ENCODE measurements at places on chromosomes 2 and 18.

GRCh38 chr2:205706769-205707381, 24.6 kb downstream of the NRP2 start:
- H3K4me3 ChIP-seq: no peak overlapping the region
- peak overlapping the region; percentile 81 for H3K27ac ChIP-seq
- H3K4me1 ChIP-seq: peaks cover 75% of the 10 kb centered on the region
- no peaks in the 10 kb centered on the region for H3K27me3 ChIP-seq
- no peaks in the 10 kb centered on the region for H3K36me3 ChIP-seq
- peak; percentile 82 for DNase-seq

DNA sequence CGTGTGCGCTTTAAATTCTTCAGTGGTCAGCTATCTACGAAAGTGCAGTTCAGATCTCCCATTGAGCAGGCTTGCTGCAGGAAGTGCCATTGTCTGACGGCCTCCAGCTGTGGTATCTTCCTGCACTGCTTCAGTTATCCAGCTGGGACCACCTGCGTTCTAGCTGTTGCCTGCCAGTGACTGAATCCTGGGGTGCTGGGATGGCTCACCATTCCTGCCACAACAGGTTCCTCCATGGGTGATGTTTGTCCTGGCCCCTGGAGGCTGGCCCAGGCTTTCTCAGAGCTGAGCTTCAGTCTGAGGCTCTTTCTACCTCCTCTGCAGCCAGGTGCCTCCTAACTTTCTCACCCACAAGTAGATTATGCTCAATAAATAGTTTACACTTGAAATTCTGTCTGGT, 498.5 kb upstream of the HS6ST1 start:
- no peaks in the 10 kb centered on the region for H3K27me3 ChIP-seq
- H3K36me3 ChIP-seq: no peaks in the 10 kb centered on the region
- no peaks in the 10 kb centered on the region for H3K4me1 ChIP-seq
- no peak for DNase-seq
- H3K4me3 ChIP-seq: no peak overlapping the region

GRCh38 chr2:20334605-20335203, 15.9 kb downstream of the PUM2 start:
- H3K36me3 ChIP-seq: no peaks in the 10 kb centered on the region
- H3K4me1 ChIP-seq: peaks cover 57% of the 10 kb centered on the region
- no peaks in the 10 kb centered on the region for H3K27me3 ChIP-seq
- no peak overlapping the region for H3K4me3 ChIP-seq
- DNase-seq: no peak

- no peak overlapping the region for H3K4me3 ChIP-seq
- H3K36me3 ChIP-seq: no peaks in the 10 kb centered on the region
- H3K27me3 ChIP-seq: no peaks in the 10 kb centered on the region
- H3K4me1 ChIP-seq: peaks cover 17% of the 10 kb centered on the region
- no peak overlapping the region for H3K27ac ChIP-seq
Measured at GRCh38 chr2:46964835-46965560, 49.4 kb upstream of the MCFD2 start.

DNA sequence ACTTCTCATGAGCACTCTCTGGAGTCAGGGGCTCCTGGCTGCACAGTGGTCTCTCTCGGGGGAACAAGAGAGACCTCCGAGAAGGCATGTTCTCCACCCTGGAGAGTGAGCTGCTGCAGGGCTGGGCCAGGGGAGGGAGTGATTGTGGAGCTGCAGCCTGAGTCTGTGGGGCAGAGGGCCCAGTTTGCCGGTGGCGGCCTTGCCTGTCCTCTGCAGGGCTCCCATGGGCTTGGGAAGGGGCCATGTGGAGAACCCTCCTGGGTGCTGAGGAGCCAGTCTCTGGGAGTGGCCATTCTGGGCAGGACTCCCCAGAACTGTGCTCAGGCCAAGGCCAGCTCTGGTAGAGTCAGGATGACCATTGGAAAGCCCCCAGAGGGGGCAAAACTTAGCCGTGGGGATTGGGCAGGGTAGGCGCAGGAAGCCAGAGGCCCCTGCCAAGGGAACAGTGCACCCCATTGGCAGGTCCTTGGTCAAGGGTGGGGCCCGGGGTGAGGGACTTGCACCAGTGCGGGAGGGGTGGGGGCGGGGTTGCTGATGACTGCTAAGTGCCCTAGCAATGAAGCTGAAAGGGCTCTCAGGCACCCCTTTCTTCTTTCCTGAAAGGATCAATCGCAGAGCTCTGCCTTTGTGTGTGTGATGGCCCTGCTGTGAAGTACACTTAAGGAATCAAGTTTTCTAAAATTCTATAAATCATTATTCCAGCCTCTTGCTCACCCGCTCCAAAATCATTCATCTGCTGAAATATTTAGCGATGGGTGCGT, 69.7 kb upstream of the BOD1L2 start:
- peaks cover 18% of the 10 kb centered on the region for H3K27me3 ChIP-seq
- no peak overlapping the region for H3K27ac ChIP-seq
- H3K4me3 ChIP-seq: no peak overlapping the region
- H3K4me1 ChIP-seq: no peaks in the 10 kb centered on the region
- DNase-seq: no peak

DNA sequence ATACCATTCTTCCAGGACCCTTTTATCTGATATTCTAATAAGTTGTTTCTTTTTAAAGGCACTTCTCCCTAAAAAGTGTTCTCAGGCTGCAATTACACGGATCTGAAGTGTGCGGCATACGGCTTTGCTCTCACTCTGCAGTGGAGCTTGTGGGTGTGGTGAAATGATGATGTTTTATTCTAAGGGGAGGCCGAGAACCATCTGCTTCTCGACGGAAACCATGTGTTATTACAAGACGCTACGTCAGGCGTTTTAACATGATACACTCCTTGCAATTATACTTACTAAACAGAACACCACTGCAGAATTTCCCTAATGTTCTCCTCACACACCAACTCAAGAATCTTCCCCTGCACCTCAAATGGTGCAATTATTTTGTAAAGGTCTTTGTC, 34.9 kb upstream of the CTDP1 start:
- peaks cover 5% of the 10 kb centered on the region for H3K4me1 ChIP-seq
- no peak overlapping the region for H3K27ac ChIP-seq
- no peak overlapping the region for H3K4me3 ChIP-seq
- no peak for DNase-seq
- H3K27me3 ChIP-seq: no peaks in the 10 kb centered on the region

GRCh38 chr2:133213651-133214050, 354.6 kb downstream of the NCKAP5 start:
- no peaks in the 10 kb centered on the region for H3K27me3 ChIP-seq
- no peaks in the 10 kb centered on the region for H3K36me3 ChIP-seq
- no peak overlapping the region for H3K4me3 ChIP-seq

DNA sequence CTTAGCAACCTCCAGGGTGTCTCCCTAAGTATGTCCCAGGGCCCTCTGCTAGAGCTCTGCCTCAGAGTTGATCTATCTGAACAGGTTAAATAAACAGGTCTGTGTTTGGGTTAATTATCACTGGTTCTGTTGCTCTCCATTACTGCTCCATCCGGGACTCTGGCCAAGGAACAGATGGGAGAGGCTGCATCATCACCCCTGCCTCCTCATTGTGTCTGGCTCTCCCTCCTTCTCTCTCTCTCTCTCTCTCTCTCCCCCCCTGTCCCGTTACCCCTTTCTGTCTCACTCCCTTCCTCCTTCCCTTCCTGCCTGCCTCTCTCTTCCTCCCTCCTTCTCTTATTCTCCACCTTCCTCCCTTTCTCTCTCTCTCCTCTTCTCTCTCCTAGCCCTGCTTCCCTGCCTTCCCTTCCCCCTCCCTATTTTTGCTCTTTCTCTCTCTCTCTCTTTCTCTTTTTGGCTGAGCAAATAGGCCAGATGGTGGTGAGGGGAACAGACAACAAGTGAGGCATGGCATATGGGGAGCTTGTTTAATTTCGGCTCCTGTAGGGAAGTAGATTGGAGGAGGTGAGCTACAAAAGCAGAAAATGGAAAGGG, 62.1 kb downstream of the SETBP1 start:
- peak; percentile 69 for DNase-seq
- no peak overlapping the region for H3K4me3 ChIP-seq
- H3K36me3 ChIP-seq: no peaks in the 10 kb centered on the region
- no peaks in the 10 kb centered on the region for H3K27me3 ChIP-seq
- peak overlapping the region; percentile 61 for H3K27ac ChIP-seq

DNA sequence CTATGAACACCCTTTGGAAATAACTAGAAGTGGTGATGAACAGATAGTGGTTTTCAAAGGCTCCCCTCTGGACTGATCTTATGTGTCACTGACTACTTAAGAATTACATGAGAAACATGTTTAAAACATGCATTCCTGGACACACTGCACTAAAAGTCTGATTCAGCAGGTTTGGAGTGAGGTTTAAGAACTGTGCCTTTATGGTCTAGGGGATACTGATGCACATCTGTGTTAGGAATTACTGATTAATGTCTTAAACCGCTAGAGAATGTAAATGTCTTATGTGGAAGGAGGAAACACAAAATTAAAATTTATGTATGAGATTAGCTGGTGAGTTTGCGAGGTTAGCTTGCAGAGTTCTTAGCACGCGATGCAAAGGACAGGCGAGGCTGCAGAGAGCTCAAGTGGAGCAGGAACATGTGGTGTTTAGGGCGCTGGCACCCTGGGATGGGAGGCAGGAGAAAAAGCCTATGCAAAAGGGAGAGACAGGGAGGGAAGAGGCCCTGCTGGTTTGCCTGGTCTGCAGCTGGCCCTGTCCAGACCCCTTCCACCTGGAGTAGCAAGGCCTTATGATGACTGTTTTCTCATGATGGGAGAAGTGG, 11.7 kb downstream of the SH3YL1 start:
- H3K4me3 ChIP-seq: no peak overlapping the region
- H3K27me3 ChIP-seq: no peaks in the 10 kb centered on the region
- no peak for DNase-seq
- no peak overlapping the region for H3K27ac ChIP-seq
- peaks cover 44% of the 10 kb centered on the region for H3K36me3 ChIP-seq
- H3K4me1 ChIP-seq: no peaks in the 10 kb centered on the region

- DNase-seq: peak; percentile 78
- H3K4me3 ChIP-seq: no peak overlapping the region
- peaks cover 60% of the 10 kb centered on the region for H3K4me1 ChIP-seq
- no peaks in the 10 kb centered on the region for H3K36me3 ChIP-seq
Measured at GRCh38 chr2:41966431-41966893, 81.4 kb upstream of the PKDCC start.

DNA sequence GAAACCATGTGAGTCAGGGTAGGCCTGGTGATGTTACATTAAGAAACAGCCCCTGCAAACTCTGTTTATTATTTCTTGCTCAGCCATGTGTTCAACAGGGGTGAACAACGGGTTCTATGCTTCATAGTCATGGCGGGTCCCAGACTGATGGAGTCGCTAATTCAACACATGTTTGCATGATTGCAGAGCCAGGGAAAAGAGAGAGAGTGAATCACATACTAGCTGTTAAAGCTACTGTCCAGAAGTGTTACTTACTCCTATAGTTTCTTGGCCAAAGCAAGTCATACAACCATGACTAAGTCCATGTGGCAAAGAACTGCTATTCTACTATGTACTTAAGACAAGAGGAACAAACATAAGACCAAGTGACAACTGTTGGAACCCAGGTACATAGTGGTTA, 241.2 kb upstream of the SKOR2 start:
- DNase-seq: no peak
- no peaks in the 10 kb centered on the region for H3K36me3 ChIP-seq

DNA sequence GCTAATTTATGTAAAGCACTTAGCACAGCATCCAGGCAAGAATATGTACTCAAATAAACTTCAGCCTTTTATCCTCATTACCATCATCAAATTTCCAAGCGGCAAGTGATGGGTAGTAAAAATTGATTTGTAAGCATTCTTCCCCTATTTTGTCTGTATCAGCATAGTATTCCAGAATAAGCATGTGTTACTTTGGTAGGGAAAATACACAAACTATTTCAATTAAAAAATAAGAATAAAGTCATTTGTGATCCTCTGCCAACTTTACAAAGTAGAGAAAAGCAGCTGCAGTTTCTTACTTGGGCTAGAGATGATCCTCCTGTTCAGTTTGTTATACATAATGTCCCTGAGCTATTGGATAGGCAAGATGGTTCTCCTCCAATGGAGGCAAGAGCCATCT, 493.2 kb downstream of the ZEB2 start:
- no peak overlapping the region for H3K27ac ChIP-seq
- no peaks in the 10 kb centered on the region for H3K27me3 ChIP-seq
- no peaks in the 10 kb centered on the region for H3K4me1 ChIP-seq
- no peak overlapping the region for H3K4me3 ChIP-seq
- H3K36me3 ChIP-seq: no peaks in the 10 kb centered on the region
- no peak for DNase-seq

GRCh38 chr2:231399046-231399852, 3.7 kb downstream of the B3GNT7 start:
- peak overlapping the region; percentile 61 for H3K27ac ChIP-seq
- no peaks in the 10 kb centered on the region for H3K36me3 ChIP-seq
- H3K4me1 ChIP-seq: peaks cover 18% of the 10 kb centered on the region
- DNase-seq: no peak
- H3K4me3 ChIP-seq: no peak overlapping the region

- H3K4me3 ChIP-seq: no peak overlapping the region
- no peaks in the 10 kb centered on the region for H3K4me1 ChIP-seq
- DNase-seq: no peak
- H3K27me3 ChIP-seq: no peaks in the 10 kb centered on the region
- H3K36me3 ChIP-seq: no peaks in the 10 kb centered on the region
Measured at GRCh38 chr18:63119647-63120046, 199.9 kb downstream of the BCL2 start.

GRCh38 chr2:19026261-19026660, 332.2 kb downstream of the OSR1 start:
- no peaks in the 10 kb centered on the region for H3K27me3 ChIP-seq
- H3K27ac ChIP-seq: no peak overlapping the region
- H3K4me1 ChIP-seq: no peaks in the 10 kb centered on the region
- H3K4me3 ChIP-seq: no peak overlapping the region

DNA sequence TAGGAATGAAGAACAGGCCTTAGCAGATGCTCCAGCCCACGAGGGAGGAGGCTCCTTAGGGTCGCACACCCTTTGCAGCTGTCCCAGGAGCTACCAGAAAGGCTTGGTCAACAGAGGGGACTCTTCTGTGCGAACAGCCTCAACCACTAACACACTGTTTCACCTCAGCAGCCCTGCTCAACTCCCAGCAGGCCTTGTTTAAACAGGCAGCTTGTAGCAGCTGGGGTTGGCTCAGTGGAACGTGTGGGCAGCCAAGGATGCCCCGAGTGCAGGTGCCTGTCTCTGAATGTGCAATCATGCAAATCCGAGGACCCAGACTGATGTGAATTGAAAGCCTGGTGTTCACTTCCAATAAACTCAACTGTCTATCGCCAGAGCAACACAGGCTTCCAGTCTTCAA, 88.7 kb upstream of the CXCR4 start:
- no peak overlapping the region for H3K4me3 ChIP-seq
- no peak overlapping the region for H3K27ac ChIP-seq
- no peak for DNase-seq
- no peaks in the 10 kb centered on the region for H3K27me3 ChIP-seq
- H3K36me3 ChIP-seq: no peaks in the 10 kb centered on the region
- no peaks in the 10 kb centered on the region for H3K4me1 ChIP-seq

DNA sequence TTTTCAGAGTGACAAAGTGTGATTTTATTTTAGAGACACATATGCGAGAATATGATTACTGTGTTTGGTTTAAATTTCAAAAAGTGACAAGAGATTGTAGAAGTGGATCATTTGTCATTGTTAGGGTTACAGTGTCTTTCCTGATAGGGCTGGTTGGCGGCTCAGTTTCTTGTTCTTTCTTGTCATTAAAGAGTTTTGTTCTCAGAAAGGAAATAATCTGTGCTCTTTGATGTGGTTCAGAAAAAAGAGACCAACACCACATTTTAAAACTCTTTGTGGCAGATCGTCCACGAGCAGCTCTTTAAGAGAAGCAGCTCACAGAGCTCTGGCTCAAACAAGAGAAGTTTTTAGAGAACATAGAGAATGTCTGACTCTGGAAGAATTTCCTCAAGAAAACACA, 45.6 kb upstream of the ZNF532 start:
- no peaks in the 10 kb centered on the region for H3K4me1 ChIP-seq
- H3K27me3 ChIP-seq: no peaks in the 10 kb centered on the region
- no peaks in the 10 kb centered on the region for H3K36me3 ChIP-seq
- DNase-seq: no peak
- H3K4me3 ChIP-seq: no peak overlapping the region
